Colonic mucosa (tissue), 4 donors: ENCODE measurements at places on chromosomes 11 and 22. TPM values are rescaled to one million over a fixed set of nuclear protein-coding genes. Genes with fewer than 3 reads are reported as not detected.
A peak's percentile ranks its signal among the peaks of the same experiment; 100 is the strongest.

GRCh38 chr11:95255251-95256145 lies 24.5 kb upstream of the SESN3 start:
- no peak for DNase-seq
- no peak overlapping the region for H3K4me3 ChIP-seq
- no peaks in the 10 kb centered on the region for H3K27me3 ChIP-seq
- no peaks in the 10 kb centered on the region for H3K36me3 ChIP-seq
- no peak overlapping the region for H3K27ac ChIP-seq
- peaks cover 4% of the 10 kb centered on the region for H3K4me1 ChIP-seq

DNA sequence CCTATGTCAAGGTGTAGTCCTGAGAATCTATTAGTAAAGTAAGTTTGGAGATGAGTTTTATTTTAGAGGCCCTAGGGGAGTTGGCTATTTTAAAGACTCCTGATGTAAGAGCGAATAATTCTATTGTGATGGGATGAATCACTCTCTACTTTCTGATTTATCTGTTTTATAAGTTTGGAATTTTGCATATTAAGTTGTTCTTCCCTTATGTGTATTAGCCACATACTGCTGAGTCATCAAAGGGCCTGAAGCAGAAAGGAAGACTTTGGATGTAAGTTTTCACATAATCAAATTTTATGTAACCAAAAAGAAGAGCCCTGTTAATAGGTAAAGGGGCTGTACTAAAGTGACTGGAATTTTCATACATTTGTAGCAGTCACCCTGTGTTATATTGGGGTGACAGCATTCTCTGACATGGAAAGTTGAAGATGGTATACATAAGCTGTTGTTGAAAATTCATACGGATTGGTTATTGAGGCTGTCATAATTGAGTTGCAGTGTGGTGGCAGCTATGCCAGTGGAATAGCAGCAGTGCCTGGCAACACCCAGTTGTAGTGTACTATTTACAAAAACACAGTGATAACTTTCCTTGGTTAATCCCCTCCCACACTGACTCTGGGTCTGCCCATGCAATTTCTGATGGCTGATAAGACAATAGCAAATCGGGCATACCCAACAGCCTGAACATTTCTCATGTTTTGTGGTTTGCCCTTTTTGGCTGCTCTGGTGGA lies 90.6 kb upstream of the NTM start:
- no peak overlapping the region for H3K27ac ChIP-seq
- H3K36me3 ChIP-seq = no peaks in the 10 kb centered on the region
- H3K4me3 ChIP-seq = no peak overlapping the region
- DNase-seq = no peak

DNA sequence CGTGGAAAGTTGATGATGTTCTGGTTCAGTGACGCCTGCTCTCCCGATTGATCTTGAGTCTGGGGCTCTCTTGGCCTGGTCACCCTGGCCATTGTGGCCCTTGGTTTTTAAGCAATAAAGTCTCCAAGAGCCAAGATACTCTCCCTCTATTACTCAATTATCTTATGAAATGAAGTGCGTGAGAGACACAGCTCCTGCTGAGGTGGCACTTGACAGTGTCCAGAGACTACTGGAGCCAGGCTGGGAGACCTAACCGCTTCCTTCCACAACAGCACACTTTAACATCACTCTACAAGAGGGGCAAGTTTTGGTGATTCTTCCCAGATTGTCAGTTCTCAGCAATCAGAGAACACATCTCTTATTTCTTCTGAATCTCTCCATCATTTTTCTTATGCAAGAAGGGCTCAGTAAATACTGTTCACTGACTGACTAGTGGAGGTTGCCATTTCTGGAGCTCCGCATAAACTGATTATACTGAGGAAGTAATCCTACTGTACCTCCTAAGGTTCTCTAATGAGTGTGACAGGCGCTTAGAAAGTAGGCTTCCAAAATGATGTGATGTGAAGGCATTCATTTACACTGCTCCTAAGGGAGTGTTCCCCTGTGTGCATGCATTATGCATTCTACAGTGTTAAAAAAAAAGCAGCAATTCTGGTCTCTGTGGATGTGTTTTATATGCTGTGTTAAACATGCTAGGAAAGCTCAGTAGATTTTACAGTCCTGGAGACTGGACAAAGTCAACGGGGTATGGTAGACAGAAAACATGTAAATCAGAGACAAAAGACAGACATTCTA lies 968.0 kb downstream of the OPCML start:
- no peak overlapping the region for H3K4me3 ChIP-seq
- no peak overlapping the region for H3K27ac ChIP-seq
- no peaks in the 10 kb centered on the region for H3K27me3 ChIP-seq
- H3K4me1 ChIP-seq = no peaks in the 10 kb centered on the region
- DNase-seq = no peak

- H3K4me1 ChIP-seq = peaks cover 12% of the 10 kb centered on the region
- H3K4me3 ChIP-seq = peak within 1 kb of the TSS; percentile 94
- H3K27me3 ChIP-seq = no peaks in the 10 kb centered on the region
- H3K36me3 ChIP-seq = peaks cover 9% of the 10 kb centered on the region
- peak within 1 kb of the TSS; percentile 97 for H3K27ac ChIP-seq
- DNase-seq = peak; percentile 96
Observed at GRCh38 chr11:65181569-65182257, at the start of gene CAPN1. Gene CAPN1 (plus strand): TSS chr11:65181928. CDS start chr11:65182702, 774 bp downstream.

GRCh38 chr11:83448686-83449085 lies 162.5 kb upstream of the CCDC90B start:
- H3K27me3 ChIP-seq = no peaks in the 10 kb centered on the region
- H3K4me3 ChIP-seq = no peak overlapping the region

The NPAT gene
- total RNA-seq = 10.8 TPM

GRCh38 chr11:73554671-73555320 lies 43.1 kb downstream of the FAM168A start:
- DNase-seq = no peak
- H3K27ac ChIP-seq = no peak overlapping the region
- H3K4me1 ChIP-seq = no peaks in the 10 kb centered on the region

DNA sequence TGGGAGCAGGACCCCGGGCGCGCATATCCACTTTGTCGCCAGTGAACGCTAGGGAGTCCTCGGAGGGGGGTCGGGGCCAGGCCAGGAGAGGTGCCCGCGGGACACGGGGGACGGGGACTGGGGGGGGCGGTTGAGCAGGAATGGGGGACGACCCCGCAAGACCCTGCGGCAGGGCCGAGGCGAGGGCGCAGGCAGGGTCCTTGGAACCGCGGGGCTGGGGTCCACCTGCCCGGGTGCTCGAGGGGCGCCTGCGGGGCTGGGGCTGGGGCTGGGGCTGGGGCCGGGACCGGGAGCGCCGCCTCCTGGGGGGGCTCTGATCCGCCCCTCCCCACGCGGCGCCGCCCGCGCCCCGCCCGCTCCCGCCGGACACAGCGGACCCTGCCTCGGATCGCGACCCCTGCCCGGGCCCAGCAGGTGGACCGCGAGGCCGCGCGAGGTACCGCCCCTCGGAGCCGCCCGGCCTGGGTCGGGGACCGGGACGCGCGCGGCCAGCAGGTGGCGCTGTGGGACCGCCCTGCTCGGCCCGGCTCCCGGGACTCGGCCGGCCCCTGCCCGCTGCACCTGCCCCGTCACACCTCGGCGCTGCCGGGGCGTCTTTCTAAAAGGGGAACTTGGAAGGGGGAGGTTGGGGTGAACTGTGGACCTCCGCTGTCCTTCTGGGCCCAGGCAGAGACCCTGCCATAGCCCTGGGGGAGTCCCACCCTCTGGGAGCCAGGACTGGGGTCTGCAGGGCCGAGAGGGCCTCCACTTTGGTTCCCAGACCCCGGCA lies 11.0 kb downstream of the CRELD2 start:
- H3K4me1 ChIP-seq = peaks cover 10% of the 10 kb centered on the region
- peak; percentile 63 for DNase-seq
- no peak overlapping the region for H3K4me3 ChIP-seq
- no peaks in the 10 kb centered on the region for H3K27me3 ChIP-seq
- no peaks in the 10 kb centered on the region for H3K36me3 ChIP-seq
- no peak overlapping the region for H3K27ac ChIP-seq

The LRRC74B gene
- not detected for total RNA-seq

GRCh38 chr22:32042924-32043323 lies at the start of gene SLC5A1:
Gene SLC5A1 (plus strand): TSS chr22:32043261. CDS start chr22:32043282, 21 bp downstream.
- DNase-seq = peak; percentile 91
- no peaks in the 10 kb centered on the region for H3K36me3 ChIP-seq
- no peaks in the 10 kb centered on the region for H3K4me1 ChIP-seq
- no peaks in the 10 kb centered on the region for H3K27me3 ChIP-seq
- peak within 1 kb of the TSS; percentile 73 for H3K27ac ChIP-seq

DNA sequence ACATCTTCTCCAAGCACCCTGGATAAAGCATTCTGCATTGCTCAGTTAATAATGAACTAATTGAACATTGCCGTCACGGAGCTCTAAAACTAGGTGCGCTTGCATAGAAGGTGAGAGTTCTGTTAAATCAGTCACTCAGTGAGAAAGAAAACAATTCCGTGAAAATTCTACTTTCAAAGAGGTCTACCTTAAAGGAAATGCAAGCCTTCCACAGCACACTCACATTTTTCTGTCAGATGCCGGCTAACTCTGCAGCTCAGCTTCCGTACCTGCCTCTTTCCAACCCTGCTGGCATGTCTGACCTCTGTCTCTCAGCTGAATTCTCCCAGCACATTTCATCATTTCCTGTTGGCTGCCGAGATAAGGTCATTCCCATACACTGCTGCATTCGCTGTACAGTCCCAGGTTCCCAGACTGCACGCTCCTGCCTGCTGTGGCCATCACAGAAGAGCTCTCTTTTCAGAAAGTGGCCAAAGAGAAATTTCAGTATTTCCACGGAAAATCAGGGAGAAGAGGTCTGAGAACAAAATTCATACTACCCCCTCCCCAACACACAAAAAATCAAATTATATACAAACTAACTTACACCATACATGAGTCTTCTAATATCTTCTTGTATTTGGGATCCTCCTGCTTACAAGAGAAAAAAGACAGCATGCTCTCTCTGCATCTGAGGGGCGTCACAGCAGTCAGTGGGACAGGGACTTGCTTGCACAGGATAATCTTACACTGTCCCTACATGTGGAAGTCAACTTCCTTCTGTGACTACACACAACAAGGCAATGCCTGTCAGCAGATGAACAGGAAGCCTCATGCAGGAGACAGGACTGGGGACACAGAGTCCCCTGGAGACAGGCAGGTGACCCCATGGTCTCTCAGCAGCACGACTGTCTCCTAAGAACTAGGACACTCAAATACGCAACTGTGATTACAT lies 55.1 kb downstream of the PACSIN2 start:
- no peaks in the 10 kb centered on the region for H3K36me3 ChIP-seq
- no peak overlapping the region for H3K4me3 ChIP-seq
- H3K27ac ChIP-seq = peak overlapping the region; percentile 30

GRCh38 chr11:69913591-69914285 lies 94.5 kb upstream of the FGF3 start:
- H3K36me3 ChIP-seq = no peaks in the 10 kb centered on the region
- no peak overlapping the region for H3K27ac ChIP-seq
- no peaks in the 10 kb centered on the region for H3K4me1 ChIP-seq
- no peak overlapping the region for H3K4me3 ChIP-seq

DNA sequence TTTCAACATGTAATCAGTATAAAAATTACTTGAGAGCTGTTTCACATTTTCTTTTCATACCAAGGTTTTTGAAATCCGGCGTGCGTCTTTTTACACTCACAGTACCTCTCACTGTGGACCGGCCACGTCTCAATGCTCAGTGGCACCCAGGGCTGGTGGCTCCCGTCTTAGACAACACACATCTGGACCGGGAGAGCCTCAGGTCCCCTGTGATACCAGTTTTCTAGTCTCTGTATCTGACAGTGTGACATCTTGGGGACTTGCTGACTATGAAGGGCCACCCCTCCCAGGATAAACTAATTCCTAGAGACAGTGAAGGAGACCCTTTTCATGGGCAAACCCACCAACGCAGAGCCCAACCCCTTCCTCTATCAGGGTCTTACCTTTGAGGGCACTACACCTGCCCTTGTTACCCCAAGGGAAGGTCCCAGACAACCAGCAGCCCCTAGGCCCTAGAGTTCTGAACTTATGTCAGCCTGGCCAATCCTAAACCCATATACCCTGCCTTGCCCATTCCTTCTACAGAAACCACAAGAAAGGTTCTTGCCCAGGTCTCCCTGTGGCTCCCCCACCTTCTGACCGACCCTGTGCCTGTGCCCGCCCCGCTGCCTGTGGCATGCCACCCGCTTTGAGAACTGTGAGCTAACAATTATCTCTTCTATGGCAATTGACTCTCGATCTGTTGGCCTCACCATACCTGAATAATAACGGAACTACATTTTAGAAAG lies 6.1 kb upstream of the ASCL2 start:
- no peaks in the 10 kb centered on the region for H3K4me1 ChIP-seq
- H3K27me3 ChIP-seq = peaks cover 2% of the 10 kb centered on the region
- no peak overlapping the region for H3K27ac ChIP-seq
- H3K36me3 ChIP-seq = no peaks in the 10 kb centered on the region

GRCh38 chr11:106794058-106794457 lies 224.2 kb downstream of the GUCY1A2 start:
- no peak overlapping the region for H3K27ac ChIP-seq
- no peaks in the 10 kb centered on the region for H3K27me3 ChIP-seq
- no peak overlapping the region for H3K4me3 ChIP-seq
- no peaks in the 10 kb centered on the region for H3K4me1 ChIP-seq
- H3K36me3 ChIP-seq = no peaks in the 10 kb centered on the region

The DDIAS gene
- total RNA-seq = 2.5 TPM

The ADM2 gene
- 5.1 TPM for total RNA-seq

DNA sequence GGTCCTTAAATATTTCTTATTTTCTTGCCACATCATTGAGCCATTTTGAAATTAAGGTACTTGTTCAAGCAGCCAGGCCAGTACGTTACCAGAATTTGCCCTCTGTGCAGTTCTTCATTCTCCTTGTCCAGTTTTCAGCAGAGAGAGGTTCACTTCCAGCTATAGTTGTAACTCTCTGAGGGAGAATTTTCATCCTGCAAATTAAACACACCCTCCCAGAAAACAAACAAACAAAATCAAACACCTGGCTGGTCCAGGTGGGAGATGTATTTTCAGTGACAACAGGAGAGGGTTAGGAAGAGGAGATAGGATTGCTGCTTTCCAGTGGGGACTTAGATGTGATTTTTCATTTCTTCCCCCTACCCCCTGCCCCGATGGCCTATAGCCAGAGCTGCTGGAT lies 45.0 kb downstream of the LHFPL7 start:
- H3K36me3 ChIP-seq = no peaks in the 10 kb centered on the region
- no peaks in the 10 kb centered on the region for H3K4me1 ChIP-seq
- H3K27ac ChIP-seq = peak overlapping the region; percentile 10
- no peaks in the 10 kb centered on the region for H3K27me3 ChIP-seq
- no peak for DNase-seq

The OR6A2 gene
- not detected for total RNA-seq

- H3K4me1 ChIP-seq = no peaks in the 10 kb centered on the region
- no peak overlapping the region for H3K4me3 ChIP-seq
- no peaks in the 10 kb centered on the region for H3K27me3 ChIP-seq
- DNase-seq = no peak
Observed at GRCh38 chr11:1192741-1193325, 30.0 kb upstream of the MUC5B start.

The C1QTNF5 gene
- total RNA-seq = 8.7 TPM

- H3K27me3 ChIP-seq = no peaks in the 10 kb centered on the region
- H3K4me3 ChIP-seq = no peak overlapping the region
- DNase-seq = no peak
Observed at GRCh38 chr22:50317178-50317577, 9.6 kb downstream of the DENND6B start.

GRCh38 chr11:36278531-36279282 lies 10.5 kb downstream of the COMMD9 start:
- peaks cover 8% of the 10 kb centered on the region for H3K36me3 ChIP-seq
- no peak overlapping the region for H3K4me3 ChIP-seq
- H3K4me1 ChIP-seq = no peaks in the 10 kb centered on the region

The TEX54 gene
- total RNA-seq = not detected
